CD4-positive, alpha-beta T cell treated with Interferon alpha-2 for 1 hour (primary cell): ENCODE measurements at places on chromosomes 4 and X.

DNA sequence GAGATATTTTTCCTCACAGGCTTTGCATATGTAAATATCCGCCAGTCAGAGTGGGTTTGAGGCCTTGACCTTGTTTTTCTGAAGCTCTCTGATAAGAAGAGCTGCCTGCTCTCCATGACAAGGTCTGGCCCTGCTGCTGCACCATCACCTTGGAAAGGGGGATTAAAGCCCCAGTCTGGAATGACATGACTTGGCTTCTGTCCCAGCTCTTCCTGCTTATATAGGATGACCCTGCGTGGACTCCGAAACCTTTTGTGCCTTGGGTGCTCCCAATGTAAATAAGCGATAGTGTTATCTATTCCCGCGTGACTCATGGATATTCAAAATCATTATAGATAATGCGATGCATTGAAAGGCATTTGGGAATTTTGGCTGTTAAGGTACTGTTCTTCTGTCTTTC, 139.3 kb downstream of the BMPR1B start:
- DNase-seq: no peak

- DNase-seq: no peak
These were observed 104.4 kb downstream of the PJA1 start for GRCh38 chrX:69060631-69061408.

DNA sequence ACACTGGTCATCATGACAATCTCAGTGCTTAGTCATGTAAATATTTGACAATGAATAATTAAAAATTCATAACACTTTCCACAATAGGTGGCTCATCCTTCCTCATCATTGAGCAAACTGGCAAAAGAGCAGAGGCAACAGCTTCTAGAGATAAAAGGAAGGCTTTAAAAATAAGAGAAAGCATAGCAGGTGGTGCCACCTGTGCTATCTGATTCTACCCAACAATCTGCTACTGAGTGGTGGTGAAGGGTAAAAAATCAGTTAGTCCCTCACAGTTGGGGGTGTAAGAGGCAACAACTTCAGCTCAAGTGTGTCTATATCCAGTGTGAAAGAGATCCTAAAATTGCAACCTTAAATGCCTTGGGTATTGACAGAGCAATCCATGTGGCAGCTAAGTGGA, 280.1 kb upstream of the PPARGC1A start:
- no peak for DNase-seq

DNA sequence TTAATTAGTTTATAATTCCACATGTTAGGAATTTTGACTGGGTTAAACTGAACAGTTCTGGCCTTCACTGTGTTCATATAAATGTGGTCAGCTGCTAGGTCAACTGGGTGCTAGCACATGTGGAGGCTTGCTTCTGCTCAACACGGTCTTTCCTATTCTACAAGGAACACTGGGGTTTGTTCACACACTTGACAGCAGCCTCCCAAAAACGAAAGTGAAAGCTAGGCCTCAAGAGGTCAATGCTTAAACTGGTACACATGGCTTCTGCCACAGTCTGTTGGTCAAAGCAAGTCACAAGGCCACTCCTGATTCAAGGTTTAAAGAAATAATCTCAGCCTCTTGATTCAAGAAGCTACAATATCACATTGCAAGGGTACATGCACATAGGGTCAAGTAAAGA, 126.5 kb downstream of the QDPR start:
- no peak for DNase-seq

- DNase-seq: peak; percentile 1
These were observed 84.3 kb upstream of the AFF2 start for GRCh38 chrX:148416142-148416541.

DNA sequence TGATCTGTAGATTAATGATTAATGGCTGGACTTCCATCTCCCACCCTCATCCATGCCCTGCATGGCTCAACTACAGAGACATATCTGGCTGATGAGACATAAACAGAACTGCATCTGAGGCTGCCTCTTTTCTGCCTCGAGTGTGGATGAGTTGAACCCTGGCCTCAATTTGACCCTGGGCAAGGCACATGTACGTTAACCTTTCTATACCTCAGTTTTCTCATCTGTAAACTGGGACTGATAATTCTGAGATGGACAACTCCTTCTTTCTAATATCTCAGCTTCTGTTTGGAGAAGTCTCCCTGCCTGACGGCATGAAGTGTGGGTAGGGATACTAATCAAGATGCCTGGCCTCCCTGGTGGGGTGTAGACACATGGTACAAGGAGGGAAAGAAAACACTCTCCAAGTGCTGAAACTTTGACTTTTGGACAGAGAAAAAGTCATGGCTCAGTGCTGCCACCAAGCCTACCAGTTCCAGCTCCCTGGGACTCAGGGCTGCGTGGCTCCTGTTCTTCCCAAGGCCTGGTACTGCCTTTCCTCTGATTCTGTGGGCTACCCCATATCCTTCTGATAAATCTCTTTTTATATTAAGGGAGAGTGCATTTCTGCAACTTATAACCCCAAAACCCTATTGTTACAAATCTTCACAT, 64.4 kb downstream of the HAUS3 start:
- no peak for DNase-seq

GRCh38 chr4:134345244-134345643, 143.7 kb upstream of the PABPC4L start:
- no peak for DNase-seq

DNA sequence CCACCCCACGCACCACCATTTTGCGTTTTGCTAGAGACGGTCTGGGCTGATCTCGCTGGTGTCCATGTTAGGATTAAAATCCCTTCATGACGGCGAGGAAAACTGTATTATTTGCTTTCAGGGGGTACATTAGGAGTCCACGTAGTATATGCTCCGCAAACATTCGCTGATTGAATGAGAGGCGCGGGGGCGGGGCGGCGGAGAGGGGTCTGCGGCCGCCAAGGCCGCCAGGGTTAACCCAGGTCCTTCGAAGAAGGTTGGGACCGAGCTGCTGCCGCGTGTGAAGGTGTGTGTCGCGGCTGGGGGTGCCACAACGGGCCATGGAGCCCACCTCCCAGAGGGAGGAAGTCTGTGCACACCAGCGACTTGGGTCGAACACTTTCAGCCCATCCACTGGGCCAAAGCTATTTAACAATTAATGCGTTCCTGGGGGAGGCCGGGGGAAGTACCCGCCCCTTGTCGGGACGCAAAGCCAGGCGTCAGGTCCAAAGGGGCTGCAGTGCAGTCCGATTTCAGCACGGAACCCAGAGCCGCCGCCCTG, 6.4 kb upstream of the PITX2 start:
- no peak for DNase-seq

DNA sequence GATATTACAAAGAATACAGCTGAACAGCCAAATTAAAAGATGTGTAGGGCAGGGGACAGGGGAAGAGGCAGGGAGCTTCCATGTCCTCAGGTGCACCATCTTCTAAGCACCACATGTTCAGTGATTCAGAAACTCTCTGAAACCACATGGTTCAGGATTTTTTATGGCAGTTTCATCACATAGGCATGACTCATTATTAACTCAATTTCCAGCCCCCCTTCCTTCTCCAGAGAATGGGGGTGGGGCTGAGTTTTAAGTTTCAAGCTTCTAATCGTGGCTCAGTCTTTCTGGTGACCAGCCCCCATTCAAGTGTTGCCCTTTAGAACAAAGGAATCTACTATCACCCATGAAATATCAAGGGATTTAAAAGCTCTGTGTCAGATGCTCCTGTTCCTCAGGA, 317.8 kb upstream of the GALNT7 start:
- no peak for DNase-seq
